ENCODE measurements at places on chromosomes 2 and 18. TPM values are rescaled to one million over a fixed set of nuclear protein-coding genes. Genes with fewer than 3 reads are reported as not detected.

The HOXD13 gene
- total RNA-seq = not detected

The OBSL1 gene
- 35.9 TPM for total RNA-seq

The ELP2 gene
- total RNA-seq = 40.9 TPM

The ERBB4 gene
- total RNA-seq = not detected

The VWC2L gene
- total RNA-seq = not detected

The RALB gene
- 46.2 TPM for total RNA-seq

The GPR75 gene
- total RNA-seq = 0.78 TPM

The DIPK1C gene
- not detected for total RNA-seq

The ALKAL2 gene
- total RNA-seq = not detected

The PTPRN gene
- 0.49 TPM for total RNA-seq

The COLEC11 gene
- total RNA-seq = not detected

The IL1A gene
- total RNA-seq = 37.0 TPM
